ENCODE measurements at places on chromosomes 2 and 18.

DNA sequence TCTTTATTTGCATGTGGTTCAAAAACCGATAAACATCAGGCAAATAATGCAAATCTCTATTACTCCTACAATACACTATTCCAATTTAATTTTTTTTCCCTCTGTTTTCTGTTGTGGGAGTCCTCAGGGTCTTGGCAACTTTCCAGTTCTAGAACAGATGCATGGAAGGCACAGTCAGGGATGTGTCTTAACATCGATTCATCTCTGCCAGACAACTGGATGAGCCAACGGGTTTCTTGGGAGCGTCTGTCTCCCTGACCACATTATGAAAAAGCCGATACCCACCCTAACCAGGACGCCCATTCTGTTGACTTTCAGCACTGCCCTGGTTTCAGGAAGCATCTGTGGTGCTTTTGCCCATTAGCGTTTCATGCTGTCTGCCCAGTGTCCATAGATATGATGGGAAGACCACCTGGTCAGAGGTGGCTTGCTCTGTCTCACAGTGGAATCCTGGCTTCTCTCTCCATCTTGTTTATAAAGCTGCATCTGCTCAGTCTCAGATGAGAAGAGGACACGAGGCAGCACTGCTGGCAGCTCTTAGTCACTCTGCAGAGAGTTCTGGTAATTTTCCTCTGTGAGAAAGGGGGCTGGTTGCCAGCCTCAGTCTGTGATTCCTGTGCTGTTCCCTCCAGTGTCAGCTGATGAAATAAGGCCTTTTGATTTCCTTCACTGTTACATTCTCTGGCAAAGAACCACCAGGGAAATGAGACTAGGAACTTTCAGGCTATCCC, 57.9 kb upstream of the KCNE4 start:
- DNase-seq: peak; percentile 88

DNA sequence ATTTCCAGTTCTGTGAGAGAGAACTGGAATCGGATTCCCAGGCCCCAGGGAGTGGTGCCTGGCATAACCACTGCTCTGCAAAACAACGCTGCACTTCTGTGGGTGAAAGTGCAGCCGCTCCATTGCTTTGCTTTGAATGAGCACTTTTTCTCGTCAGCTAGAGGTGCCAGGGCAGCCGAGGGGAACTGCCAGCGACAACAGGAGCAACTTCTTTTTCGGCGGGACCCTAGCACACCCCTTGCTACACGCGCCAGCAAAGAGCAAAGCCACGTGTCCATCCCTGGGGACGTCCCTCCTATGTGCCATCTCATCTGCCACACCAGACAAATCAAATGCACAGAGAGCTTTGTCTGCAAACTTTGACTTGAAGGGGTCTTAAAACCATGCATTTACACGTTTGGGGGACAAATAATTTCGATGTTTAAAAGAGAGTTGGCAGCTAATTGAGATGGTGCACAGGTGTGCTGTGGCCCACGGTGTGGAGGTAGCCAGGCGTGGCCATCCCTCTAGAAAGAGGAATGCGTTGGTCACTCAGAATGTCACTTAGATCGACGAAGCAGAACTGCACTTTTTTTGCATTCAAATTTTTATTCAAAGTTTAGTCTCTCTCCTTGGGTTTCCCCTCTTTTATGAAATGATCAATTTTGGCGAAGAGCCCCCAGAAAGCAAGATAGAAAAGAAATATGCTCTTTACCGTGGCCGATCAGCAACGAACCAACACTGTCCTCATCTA, 151.8 kb downstream of the MBP start:
- no peak for DNase-seq

DNA sequence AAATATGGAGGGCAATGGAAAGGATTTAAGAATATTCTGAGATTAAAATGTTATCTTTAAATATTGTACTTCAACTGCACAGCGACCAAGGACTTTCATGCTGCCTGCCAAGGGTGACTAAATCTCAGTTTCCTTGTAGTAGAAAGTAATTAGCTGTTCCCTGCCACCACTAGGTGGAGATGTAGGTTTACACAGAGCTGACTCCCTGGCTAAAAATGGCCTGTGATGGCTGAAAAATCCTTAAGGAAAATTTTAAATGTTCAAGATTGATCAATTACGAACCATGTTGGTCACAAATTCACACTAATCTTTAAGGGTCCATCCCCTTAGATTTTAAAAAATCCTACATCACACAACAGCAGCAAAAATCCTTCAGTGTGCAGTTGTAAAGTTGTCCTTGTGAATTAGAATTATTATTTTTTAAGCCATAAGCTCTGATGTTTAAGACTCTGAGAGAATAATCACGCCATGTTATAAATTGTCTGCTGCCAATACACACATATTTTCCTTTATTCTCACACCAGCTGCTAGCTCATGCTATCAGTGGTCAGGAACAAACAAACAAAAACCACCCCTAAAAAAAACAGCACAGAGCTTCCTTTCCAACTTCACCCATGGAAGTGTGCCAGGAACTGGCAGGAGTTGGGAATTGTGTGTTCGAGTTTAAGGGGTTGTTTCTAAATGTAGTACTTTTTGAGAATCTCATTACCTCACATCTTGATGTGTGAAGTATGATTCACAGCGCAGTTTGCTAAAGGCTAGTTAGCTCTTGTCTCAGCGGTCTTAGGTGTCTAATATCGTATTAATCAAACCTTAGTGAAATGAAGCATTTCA, 399.8 kb downstream of the TMEM182 start:
- DNase-seq: peak; percentile 74

DNA sequence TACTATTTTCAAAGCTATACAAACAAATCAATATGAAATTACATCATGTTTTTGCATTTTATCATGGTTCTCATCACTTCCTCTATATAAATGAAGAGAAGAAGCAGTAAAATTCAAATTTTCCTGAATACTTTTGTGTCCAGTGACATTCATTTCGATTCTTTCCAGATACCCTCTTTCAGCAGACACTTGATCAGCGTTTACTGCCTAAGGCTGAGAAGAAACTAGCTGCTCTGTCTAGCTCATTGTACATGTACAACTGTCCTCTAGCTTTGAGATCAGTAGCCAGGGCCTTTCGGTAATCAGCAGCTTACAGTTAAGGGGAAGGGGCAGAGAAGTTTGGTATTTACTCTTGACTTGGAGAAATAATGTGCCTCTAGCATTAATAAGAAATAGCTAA, 4.8 kb downstream of the VRK2 start:
- DNase-seq: no peak

- DNase-seq: no peak
These were observed 89.6 kb downstream of the GCA start for GRCh38 chr2:162433491-162433890.

DNA sequence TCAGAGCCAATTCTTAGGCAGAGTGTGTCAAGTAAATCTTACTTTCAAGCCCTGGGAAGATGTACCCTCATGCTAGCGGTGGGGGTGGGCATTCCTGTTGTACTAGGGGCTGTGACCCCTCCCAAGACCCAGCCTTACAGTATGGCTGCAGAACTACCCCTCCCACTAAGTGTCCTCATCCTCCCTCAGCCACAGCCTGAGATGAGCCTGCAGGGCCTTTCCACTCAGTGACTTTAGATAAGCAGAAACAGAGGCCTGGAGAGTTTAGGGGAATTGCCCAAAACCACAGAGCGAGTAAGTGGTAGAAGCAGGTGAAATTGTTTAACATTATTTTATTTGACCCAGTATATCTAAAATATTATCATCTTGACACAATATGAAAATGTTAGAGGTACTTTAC, 36.6 kb downstream of the TTC32 start:
- no peak for DNase-seq

DNA sequence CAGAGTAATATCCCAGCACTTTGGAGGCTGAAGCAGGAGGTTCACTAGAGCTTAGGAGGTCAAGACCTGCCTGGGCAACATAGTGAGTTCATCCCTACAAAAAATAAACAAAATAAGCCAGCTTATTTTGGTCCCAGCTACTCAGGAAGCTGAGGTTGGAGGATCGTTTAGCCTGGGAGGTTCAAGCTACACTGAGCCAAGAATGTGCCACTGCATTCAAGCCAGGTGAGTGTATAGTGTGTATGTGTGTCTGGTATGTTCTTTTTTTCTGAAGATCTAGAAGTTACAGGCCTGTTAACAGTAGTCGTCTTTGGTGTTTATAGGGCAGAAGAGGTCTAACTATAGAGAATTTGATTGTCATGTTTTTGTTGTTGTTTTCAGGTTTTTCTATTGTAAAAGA, 40.2 kb downstream of the ZC3H15 start:
- DNase-seq: no peak

Measured in AG20443 (cell line).